ENCODE measurements at places on chromosomes 7 and 10. TPM values are rescaled to one million over a fixed set of nuclear protein-coding genes. Genes with fewer than 3 reads are reported as not detected.

DNA sequence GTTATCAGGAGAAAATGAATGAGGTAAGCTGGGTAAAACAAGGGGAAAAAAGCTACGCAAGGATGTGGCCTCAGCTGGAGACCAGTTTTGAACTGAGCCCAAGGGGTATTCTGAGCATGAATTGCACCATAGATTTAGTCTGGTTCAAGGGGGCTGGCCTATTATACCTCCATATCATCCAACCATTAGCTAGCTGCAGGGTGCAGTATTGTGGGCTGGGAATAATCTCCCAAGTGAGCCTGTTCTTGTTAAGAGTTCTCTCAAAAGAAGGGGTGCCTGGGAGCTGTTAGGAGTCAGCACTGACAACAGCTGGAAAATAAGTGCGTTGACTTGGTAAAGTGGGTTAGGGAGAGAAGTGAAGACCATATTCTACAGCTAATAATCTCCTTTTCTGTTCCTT, 8.0 kb downstream of the TAS2R16 start:
- DNase-seq, result no peak

DNA sequence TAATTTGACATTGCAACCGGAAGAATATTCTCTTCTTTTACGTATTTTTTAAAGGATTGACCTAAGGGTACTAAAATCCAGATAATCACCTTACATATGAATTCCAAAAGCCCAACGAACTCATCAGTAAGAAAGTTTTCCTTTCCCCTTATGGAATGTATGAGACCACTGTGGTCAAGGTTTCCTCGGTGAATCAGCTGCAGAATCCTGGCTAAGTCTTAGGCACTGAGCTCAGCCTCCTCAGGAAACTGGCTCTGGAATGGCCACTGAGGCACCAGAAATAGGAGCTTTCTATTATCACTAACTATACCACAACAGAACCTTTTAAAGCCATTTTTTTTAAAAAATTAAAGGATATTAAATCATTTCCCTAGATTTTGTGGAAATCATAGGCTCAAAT, 21.0 kb downstream of the SVIL start:
- DNase-seq, result no peak

- no peak for DNase-seq
Observed at GRCh38 chr10:26805567-26806245, 55.1 kb downstream of the ABI1 start.

DNA sequence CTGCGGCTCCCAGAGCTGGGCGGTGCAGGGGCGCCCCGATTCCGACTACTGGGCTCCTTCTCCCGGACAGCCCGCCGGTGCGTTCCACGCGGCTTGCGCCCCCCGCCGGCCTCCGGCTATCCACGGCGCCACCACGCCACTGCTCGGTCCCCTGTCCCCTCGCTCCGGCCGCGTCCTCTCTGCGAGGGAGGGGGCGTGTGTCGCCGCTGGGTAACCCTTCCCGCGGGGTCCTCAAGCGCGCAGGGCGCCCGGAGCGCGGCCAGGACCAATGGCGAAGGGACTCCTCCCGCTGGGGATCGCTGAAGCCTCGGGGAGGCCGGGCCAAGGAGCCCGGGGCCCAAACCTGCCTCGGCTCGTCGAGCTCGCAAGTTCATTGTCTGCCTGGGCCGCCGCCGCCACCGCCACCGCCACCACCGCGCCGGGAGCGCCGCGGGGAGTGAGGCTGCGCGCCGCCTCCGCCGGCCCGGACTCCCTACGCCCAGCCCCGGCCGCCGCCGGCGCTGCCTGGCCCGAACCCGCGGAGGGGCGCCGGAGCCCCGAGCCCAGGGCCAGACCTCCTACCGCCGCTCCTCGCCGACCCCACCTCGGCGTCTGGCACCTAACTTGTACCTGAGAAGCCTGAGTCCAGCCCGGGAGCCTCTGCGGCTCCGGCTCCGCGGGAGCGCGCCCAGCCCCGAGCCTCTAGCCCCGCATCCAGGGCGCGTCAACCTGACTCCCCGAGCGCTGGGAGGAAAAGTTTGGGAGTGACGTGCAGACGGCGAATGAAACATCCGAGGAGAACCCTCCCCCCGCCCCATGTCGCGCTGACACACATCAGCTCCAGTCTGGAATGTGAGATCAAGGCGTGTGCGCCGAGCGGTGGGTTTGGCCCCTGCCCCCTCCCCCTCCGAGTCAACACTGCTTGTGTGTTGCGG, at the start of gene CHST15:
Gene CHST15, minus strand, starts transcription at position 739 of the 914 bp plus-strand sequence. CDS start 47,386 bp downstream, outside the sequence.
- DNase-seq, result peak; percentile 87

GRCh38 chr7:55086413-55087201, 67.8 kb downstream of the EGFR start:
- DNase-seq, result peak; percentile 74

DNA sequence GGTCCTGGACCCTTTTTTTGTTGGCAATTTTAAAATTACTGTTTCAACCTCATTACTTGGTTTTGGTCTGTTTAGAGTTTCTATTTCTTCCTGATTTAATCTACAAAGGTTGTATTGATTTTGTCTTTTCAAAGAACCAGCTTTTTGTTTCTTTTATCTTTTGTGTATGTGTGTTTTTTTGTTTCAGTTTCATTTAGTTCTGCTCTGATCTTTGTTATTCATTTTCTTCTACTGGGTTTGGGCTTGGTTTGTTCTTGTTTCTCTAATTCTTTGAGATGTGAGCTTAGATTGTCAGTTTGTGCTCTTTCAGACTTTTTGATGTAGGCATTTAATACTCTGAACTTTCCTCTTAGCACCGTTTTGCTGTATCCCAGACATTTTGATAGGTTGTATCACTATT, 8.5 kb upstream of the MRPS33 start:
- DNase-seq, result no peak

DNA sequence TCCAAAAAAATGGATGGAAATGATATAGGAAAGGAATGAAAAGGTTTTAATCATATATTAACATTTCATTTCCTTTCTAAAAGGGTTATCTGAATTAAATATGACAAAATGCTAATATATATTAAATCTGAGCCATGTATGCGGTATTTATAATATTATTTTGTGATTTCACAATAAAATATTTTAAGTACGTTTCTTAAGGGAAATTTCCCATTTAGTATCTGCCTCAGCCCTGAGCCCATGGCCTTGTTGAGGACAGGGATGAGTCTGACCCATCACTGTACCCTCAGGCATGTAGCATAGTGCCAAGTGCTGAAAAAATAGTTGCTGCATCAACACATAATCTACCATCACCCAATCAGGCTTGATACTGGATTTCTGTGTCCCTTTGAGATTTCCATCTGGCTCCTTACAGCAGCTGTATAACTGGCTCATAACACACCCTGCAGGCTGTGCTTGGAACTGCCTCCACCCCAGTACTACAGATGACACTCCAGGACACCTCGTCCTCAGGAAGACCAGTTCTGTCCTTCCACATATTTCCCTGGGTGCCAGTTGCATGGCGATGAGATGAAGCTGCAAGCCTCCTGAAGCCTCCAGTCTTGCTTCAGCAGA, 59.4 kb upstream of the ASAH2 start:
- DNase-seq, result no peak

- DNase-seq, result no peak
Observed at GRCh38 chr10:133274751-133275683, 1.7 kb downstream of the ADAM8 start.

DNA sequence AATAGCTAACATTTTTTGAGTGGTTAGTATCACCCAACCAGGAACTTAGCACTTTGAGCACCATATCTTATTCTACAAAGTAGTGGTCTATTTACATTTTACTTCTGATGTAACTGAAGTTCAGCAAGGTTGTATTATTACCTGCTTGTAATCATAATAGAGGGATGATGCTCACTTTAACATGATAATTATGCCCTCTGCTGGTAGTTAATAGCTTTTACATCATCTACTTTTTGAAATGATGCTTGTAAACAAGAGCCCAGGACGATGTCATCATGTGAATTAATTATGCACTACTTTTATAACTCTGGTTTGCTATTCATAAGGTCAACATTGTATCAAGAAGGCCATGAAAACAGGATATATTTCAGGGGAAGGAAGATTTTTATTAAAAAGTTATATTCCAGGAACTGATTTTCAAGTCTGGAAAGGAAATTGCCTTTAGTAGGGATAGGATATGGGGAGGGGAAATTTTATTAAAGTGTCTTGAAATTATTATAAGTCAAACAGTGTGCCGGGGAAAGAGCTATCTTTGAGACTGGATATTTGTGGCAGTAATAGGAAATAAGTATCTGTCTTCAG, 80.3 kb upstream of the SCIN start:
- DNase-seq, result no peak

- DNase-seq, result peak; percentile 74
Observed at GRCh38 chr10:46534828-46535524, 21.5 kb downstream of the GPRIN2 start.

- peak; percentile 42 for DNase-seq
Observed at GRCh38 chr7:39504963-39505362, 61.2 kb upstream of the YAE1 start.

GRCh38 chr10:64619102-64619501, 1097.9 kb downstream of the REEP3 start:
- no peak for DNase-seq

- peak; percentile 47 for DNase-seq
Observed at GRCh38 chr7:44067064-44067951, 1.9 kb upstream of the PGAM2 start.

The TCERG1L gene
- polyA plus RNA-seq, result not detected

The SKIDA1 gene
- 0.75 TPM for polyA plus RNA-seq

The HOXA13 gene
- 0.38 TPM for polyA plus RNA-seq

The SEM1 gene
- 58.4 TPM for polyA plus RNA-seq

The UCMA gene
- polyA plus RNA-seq, result not detected

The INPP5F gene
- polyA plus RNA-seq, result 6.9 TPM

The PTPRN2 gene
- polyA plus RNA-seq, result 0.67 TPM

The MMD2 gene
- not detected for polyA plus RNA-seq

The ANKRD1 gene
- 38.9 TPM for polyA plus RNA-seq

The PODXL gene
- polyA plus RNA-seq, result 1.9 TPM

The GBX1 gene
- polyA plus RNA-seq, result not detected

The NPFFR1 gene
- polyA plus RNA-seq, result under 0.01 TPM

The NEBL gene
- polyA plus RNA-seq, result 0.25 TPM
